ENCODE measurements at places on chromosomes 12 and 14.

DNA sequence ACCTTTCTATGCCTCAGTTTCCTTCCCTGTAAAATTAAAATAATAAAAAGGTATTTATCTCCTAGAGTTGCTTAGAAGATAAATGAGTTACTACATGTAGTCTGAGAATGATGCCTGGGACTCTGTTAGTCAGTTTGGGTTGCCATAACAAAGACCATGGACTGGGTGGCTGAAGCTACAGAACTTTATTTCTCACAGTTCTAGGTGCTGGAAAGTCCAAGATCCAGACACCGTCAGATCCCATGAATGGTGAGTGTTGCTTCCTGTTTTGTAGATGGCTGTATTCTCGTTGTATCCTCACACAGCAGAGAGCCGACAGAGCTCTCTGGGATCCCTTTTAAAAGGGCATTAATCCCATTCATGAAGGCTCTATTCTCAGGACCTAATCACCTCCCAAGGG lies 64.0 kb upstream of the LTA4H start:
- DNase-seq = no peak

GRCh38 chr12:98401427-98401826 lies 114.0 kb upstream of the TMPO start:
- DNase-seq = no peak

DNA sequence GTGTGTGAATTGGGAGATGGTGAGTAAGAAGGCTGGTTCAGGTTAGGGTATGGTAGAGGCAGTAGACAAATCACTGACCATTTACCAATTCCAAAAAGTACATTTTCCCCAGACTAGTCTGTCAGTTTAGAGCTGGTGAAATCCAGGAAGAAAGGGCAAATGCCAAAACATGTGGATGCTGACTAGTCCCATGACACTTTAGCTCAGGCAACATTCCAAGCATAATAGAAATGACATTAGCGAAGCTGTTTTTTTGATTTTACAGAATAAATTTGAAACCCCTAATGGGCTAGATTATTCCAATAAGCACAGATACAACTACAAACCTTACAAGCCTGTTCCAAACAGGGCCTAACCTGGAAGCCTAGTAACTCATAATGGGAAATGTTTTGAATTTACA lies 884.2 kb downstream of the FLRT2 start:
- no peak for DNase-seq

DNA sequence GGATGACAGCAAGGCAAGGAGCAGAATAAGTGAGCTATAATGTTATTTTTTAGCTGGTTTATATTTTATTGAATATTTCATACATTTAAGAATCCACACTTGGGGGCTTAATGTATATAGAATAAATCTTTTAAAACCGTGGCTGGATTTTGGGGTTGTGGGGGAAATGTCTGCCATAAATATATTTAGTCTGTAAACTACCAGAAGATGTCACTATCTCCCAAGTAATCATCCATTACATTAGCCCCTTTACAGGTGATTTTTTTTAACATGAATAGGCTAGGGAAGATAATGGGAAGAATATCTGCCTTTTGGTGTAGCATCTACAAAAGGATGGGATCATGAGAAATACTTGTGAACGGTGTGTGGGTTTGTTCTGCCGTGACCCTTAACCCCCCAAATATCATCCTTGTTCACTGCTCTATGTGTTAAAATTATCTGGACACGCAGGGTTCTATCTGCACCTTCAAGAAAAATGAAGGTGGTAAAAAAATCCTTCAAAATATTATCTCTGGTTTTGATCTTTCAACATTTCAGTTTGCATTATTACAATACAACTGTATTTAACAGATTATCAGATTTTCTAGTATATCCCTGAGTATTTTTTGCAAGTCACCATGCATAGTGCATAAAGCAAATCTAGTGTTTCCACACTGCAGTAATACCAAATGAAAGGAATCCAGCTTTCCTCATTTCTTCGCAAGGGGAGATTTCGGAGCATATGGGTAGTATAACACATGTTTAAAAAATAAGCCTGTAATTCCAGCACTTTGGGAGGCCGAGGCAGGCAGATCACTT lies 8.0 kb upstream of the SLC17A8 start:
- DNase-seq = peak; percentile 40

DNA sequence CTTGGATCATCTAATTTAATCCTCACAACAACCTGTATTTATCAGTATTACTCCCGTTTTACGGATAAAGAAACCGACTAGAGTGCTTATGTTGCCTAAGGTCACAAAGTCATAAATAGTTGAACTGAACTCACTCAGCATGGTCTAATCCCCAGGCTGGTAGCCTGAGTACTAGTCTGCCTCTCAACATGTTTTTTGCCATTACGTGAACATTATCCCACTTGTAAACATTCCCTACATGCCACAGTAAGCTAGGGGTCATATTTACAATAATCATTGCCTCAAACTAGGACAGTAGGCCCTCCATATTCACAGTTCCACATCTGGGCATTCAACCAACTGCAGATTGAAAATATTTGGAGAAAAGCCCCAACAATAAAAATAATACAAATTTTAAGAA lies 12.1 kb downstream of the SNRPF start:
- no peak for DNase-seq

GRCh38 chr12:7431993-7432685 lies 11.8 kb downstream of the CD163L1 start:
- DNase-seq = peak; percentile 66

DNA sequence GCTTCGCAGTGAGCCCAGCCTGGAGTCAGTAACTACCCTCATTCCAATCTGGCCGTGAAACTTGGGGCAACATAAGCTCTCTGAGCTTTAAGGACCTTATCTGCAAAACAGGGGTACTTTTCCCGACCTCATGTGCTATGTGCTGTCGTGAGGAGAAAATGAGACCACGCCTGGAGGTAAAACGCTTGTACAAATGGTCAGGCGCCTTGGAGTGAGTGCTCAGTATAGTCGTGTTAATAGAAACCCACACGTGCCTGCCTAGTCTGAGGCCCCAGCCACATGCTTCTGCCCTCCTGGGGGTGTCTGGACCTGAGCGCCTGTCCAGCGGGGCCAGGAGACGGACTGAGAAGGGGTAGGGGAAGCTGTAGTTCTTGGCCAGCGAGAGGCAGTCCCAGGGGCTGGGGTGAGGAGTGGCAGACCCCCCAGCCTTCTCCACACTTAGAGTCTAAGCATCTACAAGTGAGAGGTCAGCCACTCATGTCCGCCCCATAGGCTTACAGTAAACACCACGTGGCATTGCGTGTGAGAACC lies 4.9 kb downstream of the AQP5 start:
- DNase-seq = no peak

DNA sequence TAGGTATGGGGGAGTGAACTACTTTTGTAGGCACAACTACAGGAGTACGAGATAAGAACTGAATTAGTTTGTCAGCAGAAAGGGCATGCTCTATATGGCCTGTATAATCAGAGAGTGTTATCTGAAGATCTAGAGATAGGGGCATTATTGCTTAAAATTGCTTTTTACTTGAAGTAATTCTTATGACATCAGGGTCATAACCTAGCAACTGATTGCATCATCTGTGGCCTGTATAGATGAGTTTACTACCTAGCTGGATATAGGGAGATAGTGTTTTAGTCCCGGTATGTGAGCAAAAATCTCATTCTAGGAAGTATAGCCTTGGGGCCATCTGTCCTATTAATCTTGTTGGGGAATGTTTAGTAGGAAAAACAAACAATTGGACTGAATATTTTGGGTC lies 142.7 kb downstream of the TMEM117 start:
- peak; percentile 3 for DNase-seq

DNA sequence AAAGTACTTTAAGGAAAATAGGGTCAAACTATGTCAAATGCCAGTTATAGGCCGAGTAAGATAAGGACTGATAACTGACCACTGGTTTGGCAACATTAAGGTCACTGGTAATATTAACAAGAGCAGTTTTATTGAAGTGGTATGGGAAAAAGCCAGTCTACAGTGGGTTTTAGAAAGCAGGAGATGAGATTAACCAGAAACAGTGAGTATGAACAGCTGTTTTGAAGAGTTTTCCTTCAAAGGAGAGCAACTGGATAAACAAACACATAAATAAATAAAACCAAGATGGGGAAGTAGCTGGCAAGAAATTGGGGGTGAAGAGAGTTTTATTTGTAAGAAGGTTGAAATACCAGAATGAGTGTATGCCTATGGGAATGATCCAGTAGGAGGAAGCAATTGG lies 30.3 kb downstream of the KITLG start:
- DNase-seq = no peak

DNA sequence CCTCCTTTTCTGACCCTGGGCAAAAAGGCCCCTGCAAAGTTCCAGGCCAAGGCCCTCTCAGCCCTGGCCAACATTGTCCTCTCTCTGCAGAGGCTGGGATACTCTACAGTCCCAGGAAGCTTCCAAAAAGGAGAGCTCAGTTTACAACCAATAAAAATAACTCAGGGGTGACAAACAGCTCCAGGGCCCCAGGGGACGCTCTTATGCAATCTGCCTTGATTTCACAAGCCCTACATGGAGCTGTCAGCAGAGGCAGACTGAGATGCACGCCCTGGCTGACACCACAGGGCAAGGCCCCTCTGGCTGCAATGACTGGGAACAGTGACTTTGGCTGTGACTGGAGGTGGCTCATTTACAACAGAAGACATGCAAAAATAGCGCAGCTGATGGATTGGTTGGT lies 129.0 kb upstream of the MED13L start:
- DNase-seq = peak; percentile 98

GRCh38 chr12:22533155-22533554 lies 11.2 kb downstream of the C2CD5 start:
- no peak for DNase-seq

GRCh38 chr14:91755570-91756295 lies 23.8 kb upstream of the CATSPERB start:
- peak; percentile 3 for DNase-seq

GRCh38 chr12:57772429-57773322 lies at the start of gene EEF1AKMT3:
EEF1AKMT3 (plus strand) TSS chr12:57772614; CDS start chr12:57772725, 111 bp downstream.
- peak; percentile 71 for DNase-seq

GRCh38 chr14:93267149-93267711 lies 60.2 kb downstream of the UBR7 start:
- DNase-seq = no peak

DNA sequence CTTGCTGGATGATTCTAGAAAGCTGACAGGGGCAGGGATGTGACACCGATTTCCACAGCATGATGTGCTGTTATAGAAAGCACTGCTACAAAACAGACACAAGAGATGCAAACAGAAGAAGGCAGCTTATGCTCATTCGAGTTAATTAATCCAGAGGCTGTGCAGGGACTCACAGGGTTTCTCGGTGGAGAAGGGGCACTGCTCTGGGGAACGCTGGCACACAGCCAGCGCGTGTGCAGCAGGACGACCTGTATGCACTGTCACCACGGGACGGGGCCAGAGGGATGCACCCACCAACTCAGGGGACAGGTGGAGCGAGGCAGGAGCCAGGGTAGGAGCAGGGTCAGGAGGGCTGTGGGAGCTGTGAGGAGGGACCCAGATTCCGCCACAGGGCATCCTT lies 143.5 kb downstream of the RIMBP2 start:
- DNase-seq = no peak

DNA sequence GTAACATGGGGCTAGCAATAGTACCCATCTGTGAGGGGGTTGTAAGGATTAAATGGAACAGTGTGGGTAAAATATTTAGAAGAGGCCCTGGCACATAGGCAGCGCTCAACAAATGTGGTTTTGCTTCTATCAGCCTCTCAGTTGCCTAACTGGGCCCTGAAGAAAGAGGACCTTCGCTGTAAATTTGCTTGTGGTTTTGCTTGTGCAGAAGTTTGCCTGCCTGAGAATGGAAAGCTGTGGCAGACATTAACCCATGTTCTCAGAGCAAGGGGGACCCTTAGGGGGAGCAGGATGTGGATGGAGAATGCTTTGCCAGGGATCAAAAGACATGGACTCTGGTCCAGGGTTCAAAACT lies 160.1 kb downstream of the BRMS1L start:
- DNase-seq = no peak

GRCh38 chr12:6763380-6763779 lies 2.8 kb upstream of the PTMS start:
- DNase-seq = no peak

DNA sequence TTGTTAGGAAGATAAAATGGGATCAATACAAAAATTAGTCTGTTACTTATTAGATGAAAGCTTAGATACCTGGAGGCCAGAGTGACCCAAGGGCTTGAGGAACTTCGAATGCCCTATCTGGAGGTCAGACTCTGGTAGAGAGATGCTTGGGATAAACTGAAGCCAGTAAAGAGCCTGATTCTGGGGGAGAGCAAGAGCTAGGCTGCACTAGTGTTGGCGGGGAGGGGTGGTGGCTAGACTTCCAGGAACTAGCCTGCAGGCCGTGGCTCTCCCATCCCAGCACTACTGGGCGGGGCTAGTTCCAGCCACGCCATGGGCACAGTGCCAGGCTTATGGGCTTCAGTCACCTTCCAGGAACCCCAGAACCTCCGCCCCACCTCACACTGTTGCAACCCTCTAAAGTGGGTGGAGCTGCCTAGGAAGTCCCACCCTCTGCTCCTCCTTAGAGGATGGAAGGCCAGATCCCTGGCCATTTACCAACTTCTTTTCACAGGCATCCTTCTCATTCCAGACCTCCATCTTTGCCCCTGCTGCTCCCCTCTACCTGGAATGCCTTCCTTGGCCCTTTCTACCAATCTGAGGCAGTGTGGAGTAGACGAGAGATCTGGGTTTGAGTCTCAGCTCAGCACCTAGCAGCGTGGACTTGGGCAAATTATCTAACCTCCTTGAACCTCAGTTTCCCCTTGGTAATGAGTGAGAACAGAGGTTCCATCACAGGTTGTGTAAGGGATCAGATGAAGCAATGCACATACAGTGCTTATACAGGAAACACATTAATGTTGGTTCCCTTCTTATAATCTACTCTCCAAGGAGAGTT lies 6.3 kb upstream of the NFE2 start:
- DNase-seq = peak; percentile 63

DNA sequence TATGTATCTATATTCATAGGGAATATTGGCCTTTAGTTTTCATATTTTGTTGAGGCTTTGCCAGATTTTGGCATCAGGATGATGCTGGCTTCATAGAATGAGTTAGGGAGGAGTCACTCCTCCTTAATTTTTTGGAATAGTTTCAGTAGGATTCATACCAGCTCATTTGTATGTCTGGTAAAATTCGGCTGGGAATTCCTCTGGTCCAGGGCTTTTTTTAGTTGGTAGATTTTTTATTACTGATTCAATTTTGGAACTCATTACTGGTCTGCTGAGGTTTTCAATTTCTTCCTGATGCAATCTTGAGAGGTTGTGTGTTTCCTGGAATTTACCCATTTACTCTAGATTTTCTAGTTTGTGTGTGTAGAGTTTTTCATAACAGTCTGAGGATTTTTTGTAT lies 175.2 kb downstream of the EPS8 start:
- DNase-seq = peak; percentile 87

DNA sequence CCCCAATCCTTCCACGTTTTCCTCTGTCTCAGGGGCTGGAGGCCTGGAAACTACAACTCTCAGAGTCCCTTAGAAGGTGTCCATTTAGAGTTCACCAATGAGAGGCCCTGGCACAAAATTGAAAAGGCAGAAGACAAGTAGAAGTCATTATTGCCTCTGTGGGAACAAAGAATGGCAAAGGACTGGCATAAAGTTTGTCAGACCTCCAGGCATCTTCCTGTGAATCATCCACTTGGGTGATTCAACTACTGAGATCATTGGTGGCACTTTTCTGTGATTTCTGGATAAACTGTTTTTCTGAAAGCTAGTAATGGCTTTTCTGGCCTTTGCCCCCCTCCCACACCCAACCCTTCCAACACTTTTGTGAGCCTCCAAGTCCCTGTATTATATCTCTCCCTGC lies 42.6 kb upstream of the C12orf42 start:
- DNase-seq = peak; percentile 23
